Endothelial cell of coronary artery (primary cell): ENCODE measurements at places on chromosomes 16 and 17. TPM values are rescaled to one million over a fixed set of nuclear protein-coding genes. Genes with fewer than 3 reads are reported as not detected.

TBC1D28 gene
- not detected in 2 replicates for total RNA-seq

KCNJ12 gene
- total RNA-seq, result 1.2 and 2.3 TPM in 2 replicates

KRT33B gene
- not detected in 2 replicates for total RNA-seq

TOP2A gene
- total RNA-seq, result 33.9 and 74.6 TPM in 2 replicates

SPNS1 gene
- 26.7 and 29.6 TPM in 2 replicates for total RNA-seq

RUNDC3A gene
- 0.47 and 0.54 TPM in 2 replicates for total RNA-seq

BAIAP3 gene
- total RNA-seq, result 0.18 and 1.4 TPM in 2 replicates

ADGRG3 gene
- total RNA-seq, result not detected in 2 replicates

TNFSF13 gene
- total RNA-seq, result 0.66 and 0.90 TPM in 2 replicates

ELMO3 gene
- 0.72 and 1.2 TPM in 2 replicates for total RNA-seq
